ENCODE measurements at places on chromosomes 16 and 17. TPM values are rescaled to one million over a fixed set of nuclear protein-coding genes. Genes with fewer than 3 reads are reported as not detected.

ADAM11 gene
- 14.3 TPM for total RNA-seq

CLEC3A gene
- not detected for total RNA-seq

KRTAP2-3 gene
- not detected for total RNA-seq

CCL2 gene
- total RNA-seq = 0.74 TPM

PKMYT1 gene
- 1.7 TPM for total RNA-seq

B3GNT9 gene
- total RNA-seq = 0.98 TPM

TPPP3 gene
- 4.4 TPM for total RNA-seq

NPIPA3 gene
- total RNA-seq = 0.25 TPM

TNFRSF13B gene
- total RNA-seq = not detected

NSF gene
- 51.6 TPM for total RNA-seq

ZACN gene
- total RNA-seq = not detected

HS3ST3A1 gene
- 0.74 TPM for total RNA-seq

PGAP3 gene
- 7.9 TPM for total RNA-seq

CCL1 gene
- not detected for total RNA-seq

AGRP gene
- total RNA-seq = not detected

NACA2 gene
- total RNA-seq = not detected

CES1 gene
- total RNA-seq = 2.2 TPM

GPR142 gene
- not detected for total RNA-seq

KRT33A gene
- total RNA-seq = not detected

CPSF4L gene
- not detected for total RNA-seq

CD300H gene
- total RNA-seq = not detected

All from temporal lobe (tissue), 4 donors.